Activated naive CD8-positive, alpha-beta T cell treated with anti-CD3 and anti-CD28 coated beads, Interleukin-2, amount 10 ng/mL, durations not matched to agents 7 days and 5 days (primary cell): ENCODE measurements at places on chromosomes 2 and 18.

GRCh38 chr18:75072672-75073371 is 136.1 kb downstream of the PTGR3 start:
- DNase-seq: no peak

- DNase-seq: no peak
Measured at GRCh38 chr2:148306027-148306426, 285.1 kb downstream of the MBD5 start.

DNA sequence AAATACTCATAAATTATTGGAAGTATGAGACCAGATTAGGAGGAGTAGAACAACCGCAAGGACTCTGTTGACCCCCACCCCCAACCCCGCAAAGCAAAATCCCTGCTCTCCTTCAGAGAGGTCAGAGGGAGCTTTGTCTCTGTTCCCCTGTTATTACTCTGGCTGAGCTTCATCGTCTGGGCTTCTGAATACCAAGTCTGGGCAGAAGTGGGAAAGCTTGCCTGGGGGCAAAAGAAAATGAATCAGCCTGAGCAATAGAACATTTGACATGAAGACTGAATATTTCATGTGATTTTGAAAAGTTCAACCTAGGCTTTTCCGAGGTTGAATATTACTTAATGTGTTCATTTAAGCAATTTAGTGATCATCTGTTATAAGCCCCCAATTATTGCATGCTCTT is 114.6 kb upstream of the ARHGAP28 start:
- no peak for DNase-seq

GRCh38 chr18:12334863-12335262 is 26.8 kb downstream of the TUBB6 start:
- no peak for DNase-seq

- no peak for DNase-seq
Measured at GRCh38 chr18:73791081-73791480, 356.6 kb downstream of the FBXO15 start.

GRCh38 chr2:169768262-169768995 is 30.2 kb upstream of the SSB start:
- peak; percentile 62 for DNase-seq

GRCh38 chr18:62312851-62313250 is 12.3 kb upstream of the TNFRSF11A start:
- DNase-seq: no peak

DNA sequence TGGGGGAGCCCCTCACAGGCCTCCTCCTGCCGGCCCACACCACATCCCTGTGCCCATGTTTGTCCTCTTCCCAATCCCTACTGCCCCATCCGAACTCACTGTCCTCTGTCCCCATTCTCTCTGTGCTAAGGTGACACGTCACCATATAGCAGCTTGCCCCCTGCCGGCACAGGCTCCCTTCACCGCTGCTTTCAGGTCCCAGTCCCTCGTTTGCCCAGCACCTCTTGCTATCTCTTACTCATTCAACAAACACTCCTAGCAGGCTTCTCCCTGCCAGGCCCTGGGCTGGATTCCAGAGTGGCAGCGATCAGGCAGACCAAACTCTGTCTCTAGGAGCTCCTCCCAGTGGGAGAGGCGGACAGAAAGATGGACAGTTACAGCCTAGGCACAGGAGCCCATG is 74.3 kb downstream of the TFCP2L1 start:
- DNase-seq: no peak

DNA sequence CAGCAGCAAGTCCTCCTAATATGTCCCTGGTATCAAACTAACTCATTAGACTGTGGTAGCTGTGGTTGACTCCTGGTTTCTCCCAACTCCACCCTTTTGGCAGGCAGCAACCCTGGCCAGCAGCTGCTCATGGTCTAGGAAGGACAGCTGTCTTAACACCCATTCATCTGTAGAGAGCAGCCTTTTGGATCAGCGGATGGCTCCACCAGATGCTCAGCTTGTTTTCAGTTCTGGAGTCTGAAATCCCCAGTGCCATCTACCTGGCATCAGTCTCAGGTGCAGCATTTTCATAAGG is 100.5 kb downstream of the SPOPL start:
- no peak for DNase-seq

GRCh38 chr18:56000041-56000440 is 412.0 kb upstream of the TCF4 start:
- no peak for DNase-seq

- no peak for DNase-seq
Measured at GRCh38 chr2:16139663-16140615, 199.6 kb downstream of the MYCN start.

DNA sequence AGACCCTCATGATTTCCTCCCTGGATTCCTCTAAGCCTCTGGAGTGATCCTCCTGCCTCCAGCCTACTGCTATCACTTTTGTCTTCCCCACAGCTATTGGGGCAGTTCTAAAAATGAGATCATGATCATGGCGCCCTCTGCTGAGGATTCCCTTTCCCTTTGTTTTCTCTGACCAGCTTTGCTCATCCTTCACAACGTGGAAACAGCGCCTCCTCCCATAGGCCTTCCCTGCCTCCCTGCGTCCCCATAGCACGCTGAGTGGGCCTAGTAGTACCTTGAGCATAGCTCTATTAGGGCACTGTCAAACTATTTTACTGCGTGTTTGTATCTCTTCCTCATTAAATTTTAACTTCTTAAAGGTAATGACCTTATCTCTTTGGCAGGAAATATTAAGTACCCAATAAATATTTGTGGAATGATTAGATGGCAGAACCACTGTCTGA is 207.0 kb upstream of the FANCL start:
- DNase-seq: peak; percentile 33

DNA sequence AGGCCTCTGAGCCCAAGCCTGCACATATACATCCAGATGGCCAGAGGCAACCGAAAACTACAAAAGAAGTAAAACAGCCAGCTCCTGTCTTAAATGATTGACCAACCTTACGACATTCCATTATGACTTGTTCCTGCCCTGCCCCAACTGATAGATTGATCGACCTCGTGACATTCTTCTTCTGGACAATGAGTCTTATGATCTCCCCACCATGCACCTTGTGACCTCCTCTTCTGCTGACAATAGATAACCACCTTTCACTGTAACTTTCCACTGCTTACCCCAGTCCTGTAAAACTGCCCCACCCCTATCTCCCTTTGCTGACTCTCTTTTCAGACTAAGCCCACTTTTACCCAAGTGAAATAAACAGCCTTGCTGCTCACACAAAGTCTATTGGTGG is 670.0 kb upstream of the PKDCC start:
- no peak for DNase-seq

- no peak for DNase-seq
Measured at GRCh38 chr18:27711382-27711781, 465.5 kb downstream of the CDH2 start.

DNA sequence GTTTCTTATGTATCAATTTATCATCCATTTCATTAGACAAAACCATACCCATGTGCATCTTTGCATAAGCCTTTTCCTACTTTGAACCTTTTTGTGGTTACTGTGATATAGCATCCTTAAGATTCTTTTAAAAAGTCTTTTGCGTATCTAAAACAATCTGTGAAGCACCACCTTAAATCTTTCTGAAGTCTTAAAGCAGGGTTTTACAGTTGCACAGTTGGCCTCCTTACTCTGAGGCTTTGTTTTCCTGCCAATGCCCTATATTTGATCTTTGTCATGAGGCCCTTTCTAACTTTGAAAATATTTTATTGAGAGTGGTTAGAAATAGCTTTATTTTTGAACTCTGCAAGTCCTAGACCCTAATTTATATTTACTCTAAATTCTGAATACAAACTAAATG is 163.4 kb upstream of the MAP3K20 start:
- DNase-seq: no peak

DNA sequence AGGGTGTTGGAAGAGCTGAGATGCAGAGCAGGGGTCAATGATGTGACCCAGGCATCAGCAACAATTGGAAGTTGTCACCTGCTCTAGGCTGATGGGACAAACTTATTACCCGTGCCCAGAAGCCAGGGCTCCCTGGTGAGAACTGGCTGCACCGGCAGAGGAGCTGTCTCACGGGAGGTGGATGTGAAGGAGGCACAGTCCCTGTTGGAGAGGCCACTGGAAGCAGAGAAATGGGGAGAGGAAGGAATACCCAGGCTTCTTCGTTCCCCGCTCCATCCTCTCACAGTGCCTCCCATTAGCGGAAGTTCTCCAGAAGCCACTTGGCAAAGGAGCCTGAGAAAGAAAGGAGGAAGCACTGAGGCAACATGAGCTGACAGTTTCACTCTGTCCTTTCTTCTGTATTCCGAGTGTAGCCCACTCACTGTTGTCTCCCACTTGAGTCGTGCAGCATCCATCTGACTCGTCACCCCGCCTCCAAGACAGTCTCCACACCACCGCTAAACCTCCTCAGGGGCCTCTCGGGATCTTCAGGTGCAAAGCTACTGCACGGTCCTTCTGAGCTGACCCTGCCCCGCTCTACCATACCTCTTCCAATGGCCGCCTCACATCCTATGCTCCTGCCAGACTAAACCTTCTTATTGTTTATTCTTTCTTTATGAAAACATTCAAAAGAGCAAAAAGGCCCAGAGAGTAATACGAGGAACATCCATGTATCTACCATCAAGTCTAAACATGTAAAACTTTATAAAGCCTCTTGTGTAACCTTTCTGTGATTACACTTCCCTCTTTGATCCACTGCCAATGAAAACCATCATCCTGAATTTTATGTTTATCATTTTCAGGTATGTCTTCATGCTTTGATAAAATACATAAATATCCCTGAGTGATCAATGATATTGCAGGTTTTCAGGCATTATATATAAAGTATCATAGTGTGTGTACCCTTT is 19.1 kb upstream of the AFTPH start:
- DNase-seq: no peak

DNA sequence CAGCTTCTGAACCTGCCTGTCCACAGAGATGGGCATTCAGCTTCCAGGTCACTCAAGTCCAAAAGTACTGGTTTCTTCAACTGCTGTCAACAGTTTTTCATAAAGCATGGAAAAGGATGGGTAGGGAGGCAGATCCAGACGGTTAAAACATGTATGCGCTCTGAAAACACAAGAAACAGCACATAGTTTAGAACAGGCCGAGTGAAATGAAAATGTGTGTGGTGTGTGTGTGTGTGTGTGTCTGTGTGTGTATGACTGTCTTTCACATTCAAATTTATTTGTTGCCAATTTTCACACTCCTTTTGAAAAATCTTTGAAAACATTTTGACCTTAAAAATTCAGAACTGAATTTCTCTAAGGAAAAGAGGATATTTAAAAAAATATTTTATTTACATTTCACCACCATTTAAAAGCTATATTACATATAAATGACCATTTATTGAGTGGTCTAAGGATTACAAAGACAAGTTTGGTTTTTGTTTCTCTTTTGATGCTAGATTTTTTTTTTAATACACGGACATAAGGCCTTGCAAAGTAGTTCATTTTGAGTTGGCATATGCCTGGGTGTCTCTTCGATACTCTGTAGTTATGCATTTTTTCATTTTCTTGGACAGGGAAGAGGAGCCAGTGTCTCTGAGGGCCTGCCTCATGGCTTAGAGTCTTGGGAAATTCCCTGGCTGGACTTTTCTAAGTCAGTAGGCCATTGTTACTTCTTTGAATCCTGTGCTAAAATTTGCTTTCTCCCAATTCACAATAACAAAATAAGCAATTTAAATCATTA is 30.0 kb upstream of the STK17B start:
- DNase-seq: no peak

- DNase-seq: no peak
Measured at GRCh38 chr2:204900487-204900886, 355.2 kb downstream of the PARD3B start.

- no peak for DNase-seq
Measured at GRCh38 chr2:124810132-124810531, 785.0 kb downstream of the CNTNAP5 start.

GRCh38 chr2:25996844-25997243 is 14.5 kb upstream of the KIF3C start:
- no peak for DNase-seq

GRCh38 chr2:128523457-128523856 is 204.8 kb upstream of the HS6ST1 start:
- no peak for DNase-seq

DNA sequence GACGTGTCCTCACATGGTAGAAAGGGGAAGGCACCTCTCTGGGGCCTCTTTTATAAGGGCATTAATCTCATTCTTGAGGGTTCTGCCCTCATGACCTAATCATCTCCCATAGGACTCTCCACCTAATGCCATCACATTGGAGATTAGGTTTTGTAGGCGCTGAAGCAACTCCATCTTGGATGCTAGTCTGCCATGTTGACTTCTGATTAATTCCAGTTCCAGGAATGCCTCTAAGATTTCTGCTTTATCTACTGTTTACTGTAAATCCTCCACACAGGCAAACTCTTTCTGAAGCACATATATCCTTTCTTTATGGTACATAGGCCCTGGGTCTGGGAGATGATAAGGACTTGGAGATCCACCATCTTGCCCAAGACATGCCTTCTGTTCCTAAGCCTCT is 49.3 kb upstream of the YWHAQ start:
- DNase-seq: no peak

- DNase-seq: peak; percentile 67
Measured at GRCh38 chr2:165793779-165794535, at the start of gene GALNT3. Gene GALNT3, minus strand, starts transcription at chr2:165794247. Its CDS starts 23,547 bp downstream, at chr2:165770700.

- DNase-seq: no peak
Measured at GRCh38 chr2:118103951-118104940, 16.0 kb downstream of the INSIG2 start.

GRCh38 chr2:28282248-28282647 is 110.4 kb upstream of the FOSL2 start:
- no peak for DNase-seq
